ENCODE measurements at places on chromosomes 2 and 18. TPM values are rescaled to one million over a fixed set of nuclear protein-coding genes. Genes with fewer than 3 reads are reported as not detected.

GRCh38 chr2:80112790-80113189 lies 191.8 kb downstream of the LRRTM1 start:
- peak; percentile 23 for DNase-seq

GRCh38 chr2:43055086-43055912 lies 171.1 kb downstream of the ZFP36L2 start:
- no peak for DNase-seq

GRCh38 chr2:84861539-84861938 lies 19.3 kb downstream of the TRABD2A start:
- no peak for DNase-seq

Gene ERBB4
- 0.55 TPM for total RNA-seq

Gene OSR1
- total RNA-seq, result 6.2 TPM

Gene GALR1
- not detected for total RNA-seq
